ENCODE measurements at places on chromosomes 7 and 10.

DNA sequence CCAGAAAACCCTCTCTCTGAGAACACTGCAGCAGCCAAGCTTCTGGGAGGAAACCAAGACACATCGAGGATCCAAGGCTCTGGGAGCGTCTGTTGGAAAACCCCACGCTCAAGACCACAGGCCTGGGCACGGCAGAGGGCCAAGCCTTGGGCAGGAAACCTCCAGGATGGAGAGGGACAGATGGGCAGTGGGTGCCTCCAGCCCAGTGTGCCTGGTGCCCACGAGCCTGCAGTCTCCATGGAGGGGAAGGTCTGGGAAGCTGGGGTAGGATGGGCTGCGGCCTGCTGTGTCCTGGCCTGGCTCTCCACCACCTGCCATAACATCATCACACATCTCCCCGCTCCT, 96.1 kb downstream of the FAM53B start:
- no peak for DNase-seq

- DNase-seq, result no peak
Measured at GRCh38 chr10:6364283-6364682, 161.6 kb downstream of the PFKFB3 start.

DNA sequence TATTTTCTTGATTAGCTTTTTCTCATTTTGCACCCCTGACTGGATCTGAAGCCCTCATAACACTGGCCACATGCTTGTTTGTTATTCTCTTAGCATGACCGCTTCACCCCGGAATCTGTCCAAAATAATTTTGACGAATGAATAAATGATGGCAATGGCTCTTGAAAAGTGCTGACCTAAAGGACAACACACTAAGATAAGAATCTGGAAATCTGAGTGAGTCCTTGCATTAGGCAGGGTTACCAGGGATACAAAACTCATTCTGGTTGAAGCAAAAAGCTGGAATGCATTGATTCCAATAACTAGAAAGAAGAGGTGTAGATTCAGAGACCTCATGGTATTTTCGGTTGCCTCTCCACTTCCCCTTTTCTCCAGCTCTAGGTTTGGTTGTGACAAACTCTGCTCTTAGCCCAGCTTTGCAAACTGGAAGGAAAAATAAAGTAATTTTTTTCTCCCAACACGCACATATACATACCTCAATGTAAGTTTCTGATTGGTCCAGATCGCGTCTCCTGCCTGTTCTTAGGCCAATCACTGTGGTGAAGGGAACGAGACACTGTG, 157.4 kb downstream of the SKIDA1 start:
- no peak for DNase-seq

DNA sequence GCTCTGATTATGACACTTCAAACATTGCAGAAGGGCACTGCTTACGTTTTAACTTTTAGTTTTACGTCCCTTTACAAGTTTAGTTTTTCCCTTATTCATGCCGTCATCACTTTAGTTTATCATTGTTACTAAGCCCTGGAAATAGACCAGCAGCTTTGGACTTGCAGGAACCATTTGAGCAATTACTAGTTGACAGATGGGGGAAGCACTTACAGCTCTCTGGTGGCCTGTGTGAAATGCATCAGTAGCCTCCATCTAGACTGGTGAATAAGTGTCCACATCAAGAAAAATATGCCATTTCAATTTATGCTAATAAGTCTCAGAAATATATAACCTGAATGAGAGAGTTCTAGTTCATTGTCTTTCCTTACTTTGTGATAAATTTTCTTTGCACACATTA, 194.9 kb upstream of the GRM3 start:
- DNase-seq, result no peak

GRCh38 chr7:135808206-135808605, 59.6 kb upstream of the FAM180A start:
- DNase-seq, result no peak

- no peak for DNase-seq
Measured at GRCh38 chr7:43664681-43665080, 64.6 kb downstream of the COA1 start.

GRCh38 chr10:11131112-11131639, 113.5 kb downstream of the CELF2 start:
- no peak for DNase-seq

DNA sequence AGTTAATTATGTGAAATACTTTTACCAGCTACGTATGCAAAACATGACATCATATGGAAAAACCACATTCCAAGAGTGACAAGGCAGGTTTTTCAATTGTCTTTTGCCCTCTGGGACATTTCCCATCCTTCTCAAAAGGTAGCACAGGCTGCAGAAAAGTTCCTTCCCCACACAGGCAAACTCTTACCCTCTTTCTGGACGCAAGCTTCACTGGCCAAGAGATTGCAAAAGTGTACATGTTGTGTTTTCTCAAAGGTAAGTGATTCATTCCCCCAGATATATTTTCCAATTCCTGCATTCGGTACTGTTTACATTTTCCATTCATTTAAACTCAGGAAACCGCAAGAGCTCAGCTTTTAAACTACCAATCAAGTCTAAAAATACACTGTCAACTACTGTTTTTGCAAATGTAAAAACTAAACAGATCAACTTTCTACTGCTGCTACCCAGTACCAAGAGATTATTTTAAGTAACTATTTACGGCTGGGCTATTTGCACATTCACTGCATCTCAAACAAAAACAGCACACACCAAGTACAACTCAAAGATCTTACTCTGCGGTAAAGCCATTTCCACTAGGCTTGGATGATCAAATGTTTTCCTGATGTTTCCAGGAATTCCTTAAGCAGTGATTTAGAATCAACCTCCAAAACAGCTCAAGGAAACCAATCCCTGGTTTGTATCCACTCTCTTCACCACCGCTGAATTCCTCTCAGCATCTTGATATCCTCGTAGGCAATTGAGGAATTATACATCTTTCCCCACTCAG, 233.6 kb upstream of the CCDC6 start:
- DNase-seq, result no peak

DNA sequence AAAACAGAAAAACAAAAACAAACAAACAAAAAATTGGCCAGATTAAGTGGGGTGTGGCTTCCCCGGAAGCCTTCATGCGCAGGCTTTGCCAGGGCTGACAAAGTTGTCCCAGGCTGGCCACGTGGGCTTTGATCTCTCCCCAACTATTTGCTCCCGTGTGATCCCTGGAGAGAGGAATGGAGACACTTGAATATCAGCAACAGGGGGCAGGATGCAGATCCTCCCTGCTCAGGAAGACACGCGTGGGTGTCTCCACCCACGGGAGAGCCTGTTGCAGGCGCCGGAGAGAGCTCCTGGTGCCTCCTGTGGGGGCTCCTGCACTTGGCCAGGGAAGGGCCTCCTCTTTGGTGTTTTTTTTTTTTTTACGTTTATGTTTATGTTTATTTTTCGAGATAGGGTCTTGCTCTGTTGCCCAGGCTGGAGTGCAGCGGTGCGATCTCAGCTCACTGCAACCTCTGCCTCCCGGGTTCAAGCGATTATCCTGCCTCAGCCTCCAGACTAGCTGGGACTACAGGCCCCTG, 19.0 kb downstream of the TRIM56 start:
- DNase-seq, result no peak

DNA sequence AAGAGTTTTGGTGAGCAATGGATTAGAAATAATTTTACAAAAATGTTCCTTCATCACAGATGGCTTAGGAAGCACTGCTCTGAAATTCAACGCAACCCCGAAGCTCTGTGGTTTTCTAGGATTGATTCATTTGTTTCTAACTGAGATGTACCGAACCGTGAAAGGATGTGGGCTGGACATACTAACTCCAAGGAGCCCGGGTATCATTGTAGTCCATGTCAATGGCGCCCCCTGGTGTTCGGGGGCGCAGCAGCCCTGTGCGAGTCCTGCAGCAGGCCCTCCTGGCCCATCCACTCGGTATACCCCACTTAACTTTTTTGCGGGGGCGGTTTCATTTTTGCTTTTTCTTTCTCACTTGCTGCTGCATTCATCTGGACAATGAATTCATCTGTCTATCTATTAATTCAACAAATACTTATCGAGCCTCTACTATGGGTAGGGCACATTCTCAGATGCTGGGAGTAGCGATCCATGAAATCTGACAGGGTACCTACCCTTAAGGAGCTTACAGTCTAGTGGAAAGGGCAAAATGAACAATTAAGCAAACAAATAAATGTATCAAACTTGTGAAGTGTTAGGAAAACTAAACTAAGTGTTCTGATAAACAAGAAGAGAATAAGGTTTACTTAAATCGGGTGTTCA, 25.2 kb upstream of the ITPRID1 start:
- DNase-seq, result no peak

DNA sequence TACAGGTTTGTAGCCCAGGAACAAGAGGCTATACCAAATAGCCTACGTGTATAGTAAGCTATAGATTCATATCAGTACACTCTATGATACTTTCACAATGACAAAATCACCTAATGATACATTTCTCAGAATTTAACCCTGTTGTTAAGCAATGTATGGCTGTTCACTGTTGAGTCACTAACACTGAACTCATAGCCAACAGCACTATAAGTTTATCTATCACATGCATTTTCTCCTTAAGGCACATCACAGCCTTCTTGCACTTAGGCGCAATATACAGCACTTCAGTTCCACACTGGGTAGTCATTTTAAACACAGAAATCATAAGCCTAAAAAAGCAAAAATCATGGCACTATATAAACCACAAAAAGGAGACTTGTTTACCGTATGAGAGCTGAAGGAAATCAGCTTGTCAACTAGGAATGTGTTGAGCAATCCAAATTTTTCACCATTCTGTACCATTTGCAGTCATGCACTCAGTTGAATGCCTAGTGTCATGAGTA, 45.6 kb downstream of the ZNF438 start:
- no peak for DNase-seq

DNA sequence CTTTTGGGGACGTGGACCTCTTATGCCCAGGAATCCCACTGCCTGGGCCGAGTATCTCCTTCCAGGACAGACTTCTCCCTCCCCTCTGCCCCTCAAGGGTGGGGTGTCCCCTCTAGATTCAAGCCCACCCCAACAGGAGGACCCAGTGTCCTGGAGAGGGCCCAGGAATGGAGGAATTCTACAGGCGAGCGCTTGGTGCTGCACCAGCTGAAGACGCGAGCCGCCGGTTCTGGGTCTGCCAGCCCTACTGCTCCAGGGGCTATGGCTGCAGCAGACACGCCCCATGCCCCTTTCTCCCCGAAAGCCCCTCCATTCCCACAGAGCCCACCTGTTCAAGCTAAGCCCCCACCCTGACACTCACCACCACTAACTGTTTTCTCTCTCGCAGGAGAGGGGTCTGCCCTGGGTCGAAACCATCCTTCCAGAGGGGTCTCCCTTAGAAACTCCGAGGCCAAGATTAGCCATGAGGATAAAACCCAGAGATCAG, 8.6 kb downstream of the CRYGN start:
- DNase-seq, result no peak

DNA sequence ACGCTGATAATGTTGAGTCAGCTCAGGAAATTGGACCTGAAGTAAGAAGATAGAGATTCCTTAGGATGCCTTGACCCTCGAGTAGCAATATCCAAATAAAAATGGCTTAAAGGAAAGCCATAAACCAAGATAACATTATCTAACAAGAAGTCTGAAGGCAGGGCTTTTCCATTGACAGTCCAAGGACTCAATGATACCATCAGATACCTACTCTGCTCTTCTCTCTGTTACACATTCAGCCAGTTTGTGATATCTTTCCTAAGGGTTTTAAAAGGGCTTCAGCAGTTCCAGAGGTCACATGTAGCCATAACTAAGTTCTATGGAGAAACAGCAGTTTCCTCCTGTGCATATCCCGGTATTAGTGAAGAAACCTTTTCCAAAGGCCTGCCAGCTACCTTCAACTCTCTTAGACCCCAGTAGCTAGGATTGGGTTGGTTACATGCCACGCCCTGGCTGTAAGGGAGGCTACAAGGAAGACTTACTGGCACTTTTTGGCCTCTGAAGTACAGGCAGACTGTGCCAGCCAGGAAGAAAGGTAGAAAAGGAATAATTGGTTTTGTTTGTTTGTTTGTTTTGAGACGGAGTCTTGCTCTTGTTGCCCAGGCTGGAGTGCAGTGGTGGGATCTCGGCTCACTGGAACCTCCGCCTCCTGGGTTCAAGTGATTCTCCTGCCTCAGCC, 10.6 kb downstream of the SHLD2 start:
- DNase-seq, result no peak

GRCh38 chr10:5334196-5334880, 30.4 kb upstream of the UCN3 start:
- DNase-seq, result no peak

- no peak for DNase-seq
Measured at GRCh38 chr10:9227679-9228365, 1173.3 kb downstream of the GATA3 start.

DNA sequence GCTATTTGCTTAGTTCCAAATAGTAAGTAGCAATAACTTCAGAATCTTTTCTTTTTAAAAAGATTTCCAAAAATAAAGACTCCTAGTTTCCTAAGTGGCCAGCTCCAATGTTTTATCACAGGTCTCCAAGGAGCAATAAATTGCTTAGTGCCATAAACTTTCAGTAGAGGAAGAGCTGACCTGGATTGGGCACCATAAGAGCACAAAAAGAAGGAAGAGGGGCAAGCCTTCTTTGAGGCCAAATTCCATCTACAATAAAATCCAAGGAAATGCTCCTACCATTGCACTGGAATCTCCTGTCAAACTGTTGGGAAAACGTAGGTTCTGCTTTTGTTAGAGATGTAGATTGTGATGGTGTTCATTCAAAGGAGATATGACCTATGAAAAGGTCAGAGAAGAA, 64.0 kb downstream of the DENND2A start:
- no peak for DNase-seq

DNA sequence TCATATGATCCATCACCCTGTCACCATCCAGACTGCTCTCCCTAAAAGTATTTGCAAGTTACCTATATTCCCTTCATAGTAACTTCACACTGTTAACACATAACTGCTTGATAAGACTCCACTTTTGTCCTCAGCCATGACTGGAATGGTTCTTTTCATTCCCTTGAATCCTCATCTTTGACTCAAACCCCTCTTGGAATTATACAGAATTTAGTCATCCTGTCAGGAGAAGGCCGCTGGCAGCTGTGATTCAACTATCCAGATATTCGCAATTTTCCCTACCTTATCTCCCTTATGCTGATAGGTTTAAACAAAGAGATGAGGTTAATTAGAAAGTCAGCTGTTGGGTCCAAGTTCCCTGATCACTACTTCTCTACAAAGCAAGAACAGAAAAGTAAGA, 143.0 kb upstream of the HPS1 start:
- no peak for DNase-seq

DNA sequence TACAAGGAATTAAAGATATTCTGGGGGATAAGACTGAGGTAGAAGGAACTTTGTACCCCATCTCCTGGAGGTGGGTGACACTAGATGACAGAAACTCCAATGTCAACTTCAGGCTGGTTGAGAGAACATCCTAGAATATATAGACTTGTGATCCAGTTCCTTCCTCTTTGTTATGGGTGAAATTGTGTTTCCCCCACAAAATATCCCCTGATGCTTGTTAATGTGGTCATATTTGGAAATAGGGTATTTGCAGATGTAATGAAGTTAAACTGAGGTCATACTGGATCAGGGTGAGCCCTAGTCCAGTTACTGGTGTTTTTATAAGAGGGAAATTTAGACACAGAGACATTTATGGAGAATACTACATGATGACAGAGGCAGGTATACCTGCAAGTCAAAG, 114.0 kb upstream of the NAMPT start:
- DNase-seq, result no peak

GRCh38 chr10:61643316-61643751, 19.4 kb upstream of the CABCOCO1 start:
- DNase-seq, result peak; percentile 13
